Stimulated activated CD8-positive, alpha-beta memory T cell treated with anti-CD3 and anti-CD28 coated beads, Interleukin-4, amount 100 ng/mL, for 1 hour (primary cell): ENCODE measurements at places on chromosomes 16 and 17.
A peak's percentile ranks its signal among the peaks of the same experiment; 100 is the strongest.

- DNase-seq = no peak
Measured at GRCh38 chr16:70529051-70529777, 5.6 kb downstream of the SF3B3 start.

- no peak for DNase-seq
Measured at GRCh38 chr17:63504261-63504660, 18.9 kb upstream of the KCNH6 start.

GRCh38 chr17:67931227-67931626 is 65.0 kb downstream of the C17orf58 start:
- DNase-seq = no peak

DNA sequence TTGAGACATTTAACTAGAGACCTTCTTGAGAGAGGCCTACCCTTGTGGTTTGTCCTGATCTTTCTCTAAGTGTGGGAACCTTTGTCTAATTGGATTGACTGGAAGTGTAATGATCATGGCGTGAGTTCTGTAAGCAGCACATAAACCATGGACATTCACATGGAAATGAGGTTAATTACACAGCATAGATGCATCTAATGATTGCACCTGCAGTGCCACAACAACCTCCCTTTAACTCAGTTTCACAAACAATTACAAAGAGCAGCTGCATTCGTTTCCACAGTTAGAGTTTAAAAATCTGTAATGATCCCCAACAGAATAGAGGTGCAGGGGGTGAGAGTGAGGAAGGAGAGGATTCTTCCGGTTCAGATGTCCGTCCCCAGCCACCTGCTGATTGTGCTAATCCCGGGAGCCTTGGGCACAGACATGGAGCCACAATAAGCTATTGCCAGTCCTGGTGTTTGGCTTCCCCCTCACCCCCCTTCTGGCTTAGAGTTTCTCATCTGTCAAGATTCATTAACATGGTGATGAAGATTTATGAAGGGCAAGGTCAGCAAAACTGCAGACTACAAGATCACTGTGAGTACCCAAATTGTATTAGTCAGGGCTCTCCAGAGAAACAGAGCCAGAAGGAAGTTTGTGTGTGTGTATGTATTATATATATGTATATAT is 659.2 kb upstream of the SOX9 start:
- no peak for DNase-seq

DNA sequence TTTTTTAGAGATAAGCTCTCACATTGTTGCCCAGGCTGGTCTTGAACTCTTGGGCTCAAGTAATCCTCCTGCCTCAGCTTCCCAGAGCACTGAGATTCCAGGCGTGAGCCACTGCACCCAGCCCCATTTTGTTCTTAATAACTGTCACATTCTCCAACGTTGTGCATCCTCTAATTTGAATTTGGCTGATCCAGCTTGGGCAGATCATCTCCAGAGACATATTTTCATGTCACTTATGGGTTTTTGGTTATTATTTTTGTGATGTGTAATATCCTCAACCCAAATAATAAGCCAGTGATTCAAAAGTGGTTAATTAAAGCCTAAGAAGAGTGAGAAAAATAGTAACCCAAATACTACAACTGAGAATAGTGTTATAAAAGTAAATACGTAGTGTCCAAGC is 16.2 kb upstream of the COL1A1 start:
- DNase-seq = no peak

- no peak for DNase-seq
Measured at GRCh38 chr17:15397620-15398019, 56.2 kb upstream of the TEKT3 start.

DNA sequence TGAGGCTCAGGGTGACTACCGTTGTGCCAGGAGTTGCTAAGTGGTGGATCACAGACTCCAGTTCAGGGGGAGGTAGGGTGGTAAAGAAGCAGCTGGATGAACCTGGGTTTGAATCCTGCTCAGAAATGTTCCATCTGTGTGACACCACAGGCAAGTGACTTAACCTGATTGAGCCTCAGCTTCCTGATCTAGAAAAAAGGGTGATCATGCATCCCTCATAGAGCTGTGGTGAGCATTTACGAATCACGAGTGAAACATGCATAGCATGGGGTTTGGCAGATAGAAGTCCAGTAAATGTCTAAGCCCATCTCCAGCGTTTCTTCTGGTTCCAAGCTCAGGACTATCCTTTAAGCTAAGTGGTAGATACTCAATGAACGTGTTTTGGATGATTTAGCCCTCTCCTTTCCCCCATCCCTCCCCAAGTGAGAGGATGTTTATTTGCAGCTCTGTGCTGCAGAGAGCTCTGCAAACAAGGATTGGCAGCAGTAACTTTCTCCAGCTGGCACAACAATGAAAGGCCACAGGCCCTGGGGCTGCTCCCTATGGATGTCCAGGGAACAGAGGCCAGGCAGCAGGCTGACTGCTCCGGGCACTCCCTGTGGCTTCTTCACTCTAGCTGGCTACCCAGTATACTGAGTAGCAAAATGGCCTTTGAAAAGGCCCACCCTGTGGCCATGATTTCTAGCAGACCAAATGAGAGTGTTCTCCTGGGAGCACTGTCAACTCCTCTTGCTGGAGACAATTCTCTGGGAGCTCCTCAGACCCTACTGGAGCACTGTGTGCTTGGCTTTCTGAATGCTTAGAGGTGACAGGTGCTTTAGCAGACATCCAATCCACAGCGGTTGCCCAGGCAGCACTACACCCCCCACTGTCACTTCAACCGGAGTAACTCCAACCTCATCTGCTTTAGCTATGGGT is 21.3 kb downstream of the CA4 start:
- no peak for DNase-seq

GRCh38 chr17:43475494-43476089 is 8.2 kb upstream of the DHX8 start:
- DNase-seq = no peak

DNA sequence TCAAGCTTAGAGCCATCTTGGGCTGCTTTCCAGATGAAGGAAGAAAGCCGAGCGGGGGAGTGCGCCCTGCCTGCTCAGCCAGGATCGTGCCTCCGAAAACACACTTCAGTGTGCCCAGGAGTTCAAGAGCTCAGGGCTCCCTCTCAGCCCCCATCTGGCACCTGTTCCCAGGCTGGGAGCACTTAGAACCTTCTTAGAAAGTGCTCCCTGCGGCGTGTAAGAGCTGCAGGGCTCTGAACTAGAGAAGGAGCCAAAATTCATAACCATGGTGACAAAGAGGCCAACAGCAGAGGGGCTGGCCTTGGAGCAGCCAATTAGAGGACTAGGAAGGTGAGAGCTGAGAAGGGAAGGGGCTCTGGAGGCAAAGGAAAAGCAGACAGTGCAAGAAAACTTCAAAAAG is 59.0 kb upstream of the TNRC6C start:
- no peak for DNase-seq

GRCh38 chr17:760371-760770 is 8.3 kb upstream of the GEMIN4 start:
- DNase-seq = no peak

GRCh38 chr16:67779256-67780014 is 26.9 kb downstream of the RANBP10 start:
- no peak for DNase-seq

DNA sequence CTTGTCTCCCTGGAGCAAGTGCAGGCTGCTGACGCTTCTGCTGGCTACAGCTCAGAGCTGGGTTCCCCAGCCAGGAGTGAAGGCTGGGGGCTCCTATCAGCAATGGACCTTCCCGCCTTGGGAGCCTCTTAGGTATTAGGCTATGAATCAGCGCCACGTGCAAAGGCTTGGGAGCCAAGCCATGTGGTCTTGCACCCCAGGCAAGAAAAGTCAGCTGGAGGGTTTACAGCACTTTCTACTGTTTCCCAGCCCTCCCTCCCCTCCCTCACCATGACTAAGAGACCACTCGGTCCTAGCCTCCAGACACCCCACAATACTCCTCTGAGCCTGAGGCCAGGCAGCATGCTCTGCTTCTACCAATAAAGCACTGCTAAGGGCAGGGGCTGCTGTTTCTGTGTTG is 12.3 kb downstream of the EPX start:
- no peak for DNase-seq

DNA sequence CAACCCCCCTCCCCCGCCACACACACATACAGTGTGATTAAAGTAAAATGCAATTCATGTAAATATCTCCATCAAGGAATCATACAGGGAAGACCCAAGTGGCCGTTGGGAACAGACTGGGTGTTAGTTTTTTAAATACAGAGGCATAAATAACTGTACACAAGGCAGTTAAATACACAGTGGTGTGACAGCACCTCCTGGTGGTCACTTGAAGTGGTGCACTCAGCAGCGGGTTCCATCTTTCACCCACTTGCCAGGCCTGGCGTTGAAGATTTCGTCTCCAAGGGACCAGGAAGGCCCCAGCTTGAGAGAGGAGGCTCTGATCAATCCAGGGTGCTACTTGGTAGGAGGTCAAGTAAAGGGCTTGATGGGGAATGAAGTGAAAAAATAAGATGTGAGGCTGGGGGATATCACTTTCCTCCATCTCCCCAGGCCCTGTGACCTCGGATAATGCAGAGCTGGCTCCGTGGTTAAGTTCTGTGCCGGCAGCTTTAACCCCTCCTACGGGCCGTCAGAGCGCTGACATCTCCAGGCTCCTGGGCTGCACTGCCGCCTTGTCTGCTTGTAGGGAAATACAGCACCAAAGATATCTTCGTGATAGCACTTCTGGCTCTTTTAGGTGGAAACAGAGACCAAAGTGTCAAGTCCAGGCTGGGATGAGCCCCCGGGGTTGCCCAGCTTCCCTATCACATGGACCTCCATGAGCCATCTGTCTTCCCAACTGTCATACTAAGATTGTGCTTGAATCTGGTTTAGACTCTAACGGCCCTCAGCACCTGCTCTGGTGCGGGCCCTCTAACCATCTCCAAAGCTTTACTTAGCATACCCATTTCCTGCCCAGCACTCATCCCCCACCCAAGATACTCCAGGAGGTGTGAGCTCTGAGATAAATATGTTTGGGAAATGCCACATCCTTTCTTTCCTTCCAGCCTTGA is 20.7 kb downstream of the LGALS9 start:
- peak; percentile 31 for DNase-seq

- peak; percentile 88 for DNase-seq
Measured at GRCh38 chr16:740764-741505, at the start of gene CIAO3. CIAO3 (minus strand) TSS chr16:740997; CDS start chr16:740985, 12 bp downstream.

DNA sequence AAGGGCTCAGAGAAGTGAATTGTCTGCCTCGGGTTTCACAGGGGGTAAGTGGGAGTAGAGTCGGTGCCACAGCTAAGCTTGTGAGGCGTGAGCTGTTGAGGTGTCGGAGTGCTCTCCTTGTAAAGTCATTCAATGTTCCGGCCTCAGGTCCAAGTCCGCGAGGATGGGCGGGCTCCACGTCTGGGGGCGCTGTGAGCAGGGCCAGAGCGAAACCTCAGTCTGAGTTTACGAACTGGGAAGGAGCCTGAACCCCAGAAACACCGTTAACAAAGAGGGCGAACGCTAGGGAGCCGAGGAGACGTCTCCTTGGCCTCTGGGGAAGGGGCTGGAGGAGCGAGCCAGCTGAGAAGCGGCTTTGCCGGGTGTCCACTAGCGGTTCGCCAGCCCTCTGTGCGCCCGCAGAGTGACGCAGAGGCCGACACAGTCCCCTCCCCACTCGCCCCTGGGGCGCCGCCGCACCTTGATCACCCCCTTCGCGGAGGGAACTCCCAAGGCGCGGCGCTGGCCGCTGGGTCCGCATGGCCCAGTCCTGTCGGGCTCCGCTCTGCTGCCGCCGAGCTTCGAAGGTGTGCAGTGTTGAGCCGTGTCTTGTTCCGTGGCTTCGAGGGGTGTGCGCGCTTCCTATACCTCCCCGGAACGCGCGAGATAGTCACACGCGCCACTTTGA is 4.9 kb downstream of the IRX3 start:
- DNase-seq = no peak

GRCh38 chr16:54719624-54720023 is 211.0 kb upstream of the IRX5 start:
- no peak for DNase-seq

GRCh38 chr17:66354981-66355380 is 52.6 kb downstream of the PRKCA start:
- no peak for DNase-seq

DNA sequence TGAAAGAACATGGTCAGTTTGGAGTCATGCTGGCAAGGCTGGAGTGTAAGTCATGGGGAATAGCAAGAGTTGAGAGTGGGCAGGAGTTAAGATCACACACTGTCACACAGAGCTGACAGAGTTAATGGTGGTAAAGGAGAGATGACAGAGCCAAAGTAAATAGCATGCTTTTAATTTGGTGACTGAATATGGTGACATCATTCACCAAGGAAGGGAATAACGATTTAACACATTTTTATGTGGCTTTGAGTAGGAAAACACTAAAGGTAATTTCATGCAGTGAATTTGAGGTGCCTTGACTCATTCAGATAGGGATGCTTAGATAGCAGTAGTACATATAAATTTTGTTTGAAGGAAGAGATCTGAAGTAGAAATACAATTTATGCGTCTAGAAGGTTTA is 42.1 kb downstream of the SYNRG start:
- DNase-seq = no peak

GRCh38 chr16:79192904-79193303 is 407.6 kb downstream of the MAF start:
- no peak for DNase-seq

DNA sequence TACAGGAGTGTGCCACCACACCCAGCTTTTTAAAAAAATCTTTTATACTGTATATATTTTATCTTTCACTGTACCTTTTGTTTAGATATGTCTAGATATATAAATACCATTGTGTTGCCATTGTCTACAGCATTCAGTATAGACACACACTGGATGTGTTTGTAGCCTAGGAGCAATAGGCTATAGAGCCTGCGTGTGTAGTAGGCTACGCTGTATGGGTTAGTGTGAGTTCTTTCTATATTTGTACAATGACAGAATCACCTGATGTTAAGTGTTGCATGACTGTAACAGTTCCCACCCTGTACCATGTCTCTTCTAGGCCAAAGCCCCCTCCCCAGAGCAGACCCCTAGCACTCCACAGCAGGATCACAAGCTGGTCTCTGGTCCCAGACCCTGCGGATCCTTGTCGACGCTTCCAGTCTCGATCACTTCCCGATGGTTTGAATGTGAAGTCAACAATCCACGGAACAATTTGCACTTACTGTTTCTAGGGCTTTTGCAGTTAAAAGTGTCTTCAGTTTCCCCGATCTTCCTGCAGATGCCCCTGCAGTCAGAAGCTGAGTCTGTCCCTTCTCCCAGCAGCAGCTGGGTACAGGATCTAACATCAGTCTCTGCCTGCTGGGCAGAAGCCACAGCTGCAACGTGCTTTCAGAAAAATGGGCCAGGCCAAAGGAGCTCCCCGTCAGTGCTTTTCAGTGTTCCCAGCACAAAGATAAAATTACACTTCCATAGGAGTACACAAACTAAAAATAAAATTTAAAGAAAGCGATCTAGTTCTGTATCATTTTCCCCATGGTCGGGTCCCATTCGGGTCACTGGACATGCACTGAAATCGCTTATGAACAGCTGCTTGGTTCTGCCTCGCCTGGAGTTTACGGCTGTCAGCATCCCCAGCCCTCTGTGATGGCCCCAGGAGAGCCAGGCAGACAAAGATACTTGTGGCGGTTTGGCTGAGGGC is 35.4 kb downstream of the ADAM11 start:
- no peak for DNase-seq
